ENCODE measurements at places on chromosomes 11 and 22.

DNA sequence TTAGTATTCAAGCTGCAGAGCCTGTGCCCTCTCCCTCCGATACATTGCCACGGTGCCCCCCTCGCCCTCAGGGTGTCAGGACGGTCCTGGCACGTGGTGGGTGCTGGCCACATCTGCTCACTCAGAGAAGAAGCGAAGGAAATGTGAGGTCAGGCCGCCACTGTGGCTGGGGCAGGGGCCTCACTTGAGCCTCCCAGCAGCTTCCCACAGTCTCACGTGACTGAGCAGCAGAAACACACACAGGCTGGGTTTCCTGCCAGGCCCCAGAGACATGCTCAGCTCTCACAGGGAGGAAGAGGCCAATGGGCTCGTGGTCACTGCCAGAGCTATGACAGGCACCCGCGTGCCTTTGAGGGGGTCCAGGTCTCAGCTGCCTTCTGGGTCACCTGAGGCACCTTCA, 37.9 kb upstream of the PRR5 start:
- no peak for DNase-seq

DNA sequence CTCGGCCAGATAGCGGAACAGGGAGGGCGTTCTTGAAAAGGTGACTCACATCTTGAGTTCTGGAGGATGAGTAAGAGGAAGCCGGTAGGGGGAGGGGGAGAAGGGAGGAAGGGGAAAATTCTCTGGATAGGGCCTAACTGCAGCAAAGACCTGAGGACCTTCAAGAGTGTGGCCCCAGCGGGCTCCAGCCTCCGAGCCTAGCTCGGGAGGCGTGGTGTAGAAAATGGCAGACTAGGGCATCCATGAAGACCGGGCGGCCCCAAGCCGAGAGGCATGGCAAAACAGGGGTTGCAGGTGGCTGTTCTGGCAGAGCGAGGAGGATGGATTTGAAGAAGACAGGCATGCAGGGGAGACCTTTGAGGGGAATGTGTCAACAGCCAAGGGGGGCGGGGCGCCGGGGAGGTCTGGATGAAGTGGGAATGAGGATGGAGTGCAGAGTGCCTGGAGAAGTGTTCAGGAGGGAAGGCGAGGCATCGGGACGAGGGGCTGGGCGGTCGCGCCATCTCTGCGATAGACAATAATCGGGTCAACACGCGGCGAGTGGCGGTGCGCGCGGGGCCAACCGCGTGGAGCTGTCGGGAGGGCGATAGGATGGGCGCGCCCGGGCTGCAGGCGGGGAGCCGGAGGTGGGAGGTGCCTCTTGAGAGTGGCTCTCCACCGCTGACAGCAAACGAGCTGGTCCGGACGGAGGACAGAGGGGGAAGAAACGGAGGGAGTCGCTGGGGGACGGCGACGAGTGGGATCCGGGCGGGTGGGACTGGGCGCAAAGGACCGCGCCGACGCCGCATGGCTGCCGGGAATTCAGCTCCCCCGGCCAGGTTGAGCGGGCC, 40.0 kb upstream of the CREB3L1 start:
- peak; percentile 52 for DNase-seq

GRCh38 chr11:128133501-128133900, 453.9 kb downstream of the ETS1 start:
- no peak for DNase-seq

GRCh38 chr11:11672101-11672500, 50.3 kb upstream of the GALNT18 start:
- DNase-seq: no peak

GRCh38 chr11:621838-622237, 2.9 kb downstream of the CDHR5 start:
- no peak for DNase-seq

DNA sequence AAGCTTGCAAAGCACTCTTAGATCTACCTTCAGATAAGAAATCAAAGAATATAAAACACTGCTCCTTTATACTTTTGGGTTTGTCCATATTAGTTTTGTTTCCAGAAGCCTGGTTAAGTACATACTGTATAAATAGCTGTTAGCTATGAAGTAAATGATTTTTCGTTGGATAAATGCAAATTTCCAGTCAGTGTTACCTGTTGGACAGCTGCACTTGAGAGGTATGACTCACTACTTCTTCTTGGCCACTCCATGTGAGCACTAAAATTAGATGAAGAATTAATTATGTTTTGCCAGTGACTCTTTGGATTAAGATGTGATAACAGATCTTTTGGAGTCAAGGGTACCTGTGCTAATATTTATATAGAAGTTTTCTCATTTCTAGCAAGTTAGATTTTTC, 9.5 kb upstream of the TSG101 start:
- DNase-seq: no peak

- no peak for DNase-seq
These were observed 214.1 kb downstream of the FAM76B start for GRCh38 chr11:95575517-95575916.

DNA sequence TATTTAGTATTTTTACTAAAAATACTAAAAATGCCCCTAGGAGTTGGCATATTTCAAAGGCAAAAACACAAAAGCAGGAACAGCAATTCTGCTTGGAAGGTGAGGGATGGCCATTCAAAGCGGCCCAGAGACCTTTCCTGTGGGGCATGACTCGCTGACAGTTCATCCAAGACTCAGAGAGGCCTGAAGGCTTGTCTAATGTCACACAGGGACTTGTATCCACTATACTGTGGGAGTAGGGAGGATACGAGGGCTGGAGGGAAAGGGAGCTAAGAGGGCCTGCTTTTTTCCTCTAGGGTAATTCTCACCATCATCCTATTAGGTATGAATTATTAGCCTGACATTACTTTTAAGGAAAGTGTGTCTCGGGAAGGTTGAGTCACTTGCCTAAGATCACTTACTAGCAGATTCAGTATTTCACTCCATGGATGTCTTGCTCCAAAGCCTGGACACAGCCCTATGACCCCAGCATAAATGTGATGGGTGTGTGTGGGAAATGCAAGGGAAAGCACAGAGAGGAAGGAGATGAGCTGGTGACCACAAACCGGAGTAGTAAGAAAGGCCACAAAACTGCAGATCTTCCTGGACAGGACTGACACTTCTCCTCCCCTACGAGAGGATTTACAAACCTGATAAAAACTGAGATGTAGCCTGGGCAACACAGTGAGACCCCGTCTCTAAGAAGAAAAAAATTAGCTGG, 16.7 kb upstream of the UCP3 start:
- DNase-seq: no peak

DNA sequence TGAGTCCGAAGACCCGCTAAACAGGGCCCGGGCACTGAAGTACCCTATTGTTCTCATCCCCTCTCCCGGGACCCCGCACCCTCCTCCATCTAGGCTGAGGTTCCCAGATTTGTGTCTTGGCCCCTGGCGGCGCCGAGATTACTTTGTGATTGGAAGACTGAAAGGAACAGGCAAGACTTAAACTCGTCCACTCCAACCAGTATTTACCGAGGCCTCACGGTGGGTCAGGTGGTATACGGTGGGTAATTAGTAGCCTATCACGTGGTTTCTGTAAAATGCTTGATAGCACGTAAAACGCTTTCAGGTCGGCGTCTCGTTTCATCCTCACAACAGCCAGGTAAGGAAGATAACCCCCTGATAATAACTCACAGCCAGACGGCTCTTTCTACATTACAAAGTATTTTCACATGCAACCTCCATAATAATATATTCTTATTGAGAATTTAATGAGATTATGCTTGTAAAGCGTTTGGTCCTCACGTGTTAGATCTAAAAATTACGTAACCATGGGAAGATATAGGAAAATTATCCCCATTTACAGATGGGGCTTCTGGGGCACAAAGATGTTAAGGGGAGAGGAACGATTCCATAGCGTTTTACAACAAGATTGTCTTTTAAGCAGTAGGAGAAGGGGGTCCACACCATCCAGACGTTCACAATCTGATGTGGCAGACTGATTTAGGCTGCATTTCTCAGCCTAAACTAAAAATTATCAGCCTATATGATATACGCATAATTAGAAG, 642 bp upstream of the PIK3C2A start:
- DNase-seq: no peak
